ENCODE measurements at places on chromosomes 12 and 14.
A peak's percentile ranks its signal among the peaks of the same experiment; 100 is the strongest.

DNA sequence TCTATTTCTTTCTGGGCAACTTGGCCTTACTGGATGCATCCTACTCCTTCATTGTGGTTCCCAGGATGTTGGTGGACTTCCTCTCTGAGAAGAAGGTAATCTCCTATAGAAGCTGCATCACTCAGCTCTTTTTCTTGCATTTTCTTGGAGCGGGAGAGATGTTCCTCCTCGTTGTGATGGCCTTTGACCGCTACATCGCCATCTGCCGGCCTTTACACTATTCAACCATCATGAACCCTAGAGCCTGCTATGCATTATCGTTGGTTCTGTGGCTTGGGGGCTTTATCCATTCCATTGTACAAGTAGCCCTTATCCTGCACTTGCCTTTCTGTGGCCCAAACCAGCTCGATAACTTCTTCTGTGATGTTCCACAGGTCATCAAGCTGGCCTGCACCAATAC, 5.3 kb downstream of the OR4N5 start:
- DNase-seq = no peak

GRCh38 chr14:53701108-53701875, 255.3 kb downstream of the BMP4 start:
- no peak for DNase-seq

DNA sequence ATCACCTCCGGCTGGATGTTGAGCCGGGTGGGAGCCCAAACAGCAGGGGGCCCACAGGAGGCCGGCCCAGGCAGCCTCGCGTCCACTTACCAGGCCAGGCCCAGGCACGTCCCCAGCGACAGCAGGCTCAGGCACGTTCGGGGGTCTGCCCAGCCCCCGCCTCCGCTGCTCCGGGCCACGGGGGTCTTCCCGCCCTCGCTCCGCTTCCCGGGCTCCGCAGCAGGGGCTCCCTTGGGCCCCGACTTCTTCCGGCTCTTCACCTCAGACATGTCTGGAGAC, 216 bp downstream of the IKBIP start:
- peak; percentile 29 for DNase-seq

DNA sequence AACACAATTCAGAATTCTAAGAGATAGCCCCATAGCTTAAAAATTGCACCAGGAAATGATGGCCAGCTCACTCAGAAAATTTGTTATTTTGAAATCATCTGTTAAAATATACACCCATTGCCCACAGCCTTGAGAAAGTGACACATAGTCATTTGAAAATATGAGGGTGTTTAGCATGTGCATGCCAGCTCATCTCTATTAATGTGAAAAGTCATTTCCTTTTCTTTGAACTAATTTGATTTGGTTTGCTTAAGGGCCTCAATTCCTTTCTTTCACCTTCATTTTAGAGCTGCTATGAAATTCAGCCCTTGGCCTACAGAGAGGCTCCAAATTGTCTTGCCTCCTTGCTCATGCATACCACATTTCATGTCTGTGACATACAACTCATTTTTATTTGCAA, 241.4 kb downstream of the PHLDA1 start:
- no peak for DNase-seq

- peak; percentile 43 for DNase-seq
Observed at GRCh38 chr12:108302403-108303311, 36.5 kb downstream of the CMKLR1 start.

DNA sequence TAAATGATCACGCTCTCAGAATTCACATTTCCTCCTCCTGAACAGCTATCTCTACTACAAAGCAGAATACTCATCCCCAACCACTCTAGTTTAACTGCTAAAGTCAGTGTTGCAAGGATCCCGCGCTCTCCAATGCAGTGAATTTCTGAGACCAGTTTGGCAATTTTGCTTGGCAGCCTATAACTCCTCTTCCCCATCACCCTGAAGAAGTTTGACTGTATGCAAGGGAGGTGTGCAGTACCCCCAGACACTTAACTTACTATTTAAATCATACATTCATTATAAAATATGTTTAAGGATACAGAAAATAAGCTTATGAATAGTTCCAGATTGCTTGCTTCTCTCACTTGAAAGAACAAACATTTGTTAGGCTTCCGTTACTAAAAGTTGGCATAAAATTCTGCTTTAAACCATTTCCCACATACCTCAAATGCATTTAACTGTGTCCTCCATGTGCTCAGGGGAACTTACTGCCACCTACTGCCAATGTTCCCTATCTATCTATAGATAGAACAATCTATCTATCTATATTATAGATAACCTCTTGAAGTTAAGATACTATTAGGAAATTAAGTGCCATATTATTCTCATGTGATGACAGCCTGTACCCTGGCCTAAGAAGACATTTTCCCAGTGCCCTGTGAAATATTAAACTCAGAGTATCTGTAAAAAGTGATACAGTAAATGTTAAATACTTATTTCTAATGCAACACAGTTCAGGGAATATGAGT, 2.4 kb downstream of the LGR5 start:
- no peak for DNase-seq

- no peak for DNase-seq
Observed at GRCh38 chr12:123995023-123995748, 22.2 kb downstream of the ZNF664 start.

DNA sequence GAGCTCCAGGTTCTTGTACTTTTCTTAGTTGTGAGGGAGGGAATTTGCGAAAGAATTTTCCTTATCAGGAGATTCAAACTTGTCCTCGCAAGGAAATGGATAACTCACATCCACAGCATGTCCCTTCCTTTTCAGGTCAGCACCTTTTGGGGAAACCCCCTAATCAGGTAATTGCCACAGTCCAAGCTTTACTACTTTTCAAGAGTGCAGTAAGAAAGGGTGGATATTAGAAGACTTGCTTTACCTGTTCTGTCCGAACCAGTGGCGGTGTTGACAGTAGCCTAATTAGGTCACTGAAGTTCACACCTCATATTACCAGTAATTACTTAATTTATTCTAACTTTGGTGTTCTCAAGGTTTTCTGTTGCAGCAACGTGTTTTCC, 6.7 kb upstream of the C12orf50 start:
- peak; percentile 9 for DNase-seq

DNA sequence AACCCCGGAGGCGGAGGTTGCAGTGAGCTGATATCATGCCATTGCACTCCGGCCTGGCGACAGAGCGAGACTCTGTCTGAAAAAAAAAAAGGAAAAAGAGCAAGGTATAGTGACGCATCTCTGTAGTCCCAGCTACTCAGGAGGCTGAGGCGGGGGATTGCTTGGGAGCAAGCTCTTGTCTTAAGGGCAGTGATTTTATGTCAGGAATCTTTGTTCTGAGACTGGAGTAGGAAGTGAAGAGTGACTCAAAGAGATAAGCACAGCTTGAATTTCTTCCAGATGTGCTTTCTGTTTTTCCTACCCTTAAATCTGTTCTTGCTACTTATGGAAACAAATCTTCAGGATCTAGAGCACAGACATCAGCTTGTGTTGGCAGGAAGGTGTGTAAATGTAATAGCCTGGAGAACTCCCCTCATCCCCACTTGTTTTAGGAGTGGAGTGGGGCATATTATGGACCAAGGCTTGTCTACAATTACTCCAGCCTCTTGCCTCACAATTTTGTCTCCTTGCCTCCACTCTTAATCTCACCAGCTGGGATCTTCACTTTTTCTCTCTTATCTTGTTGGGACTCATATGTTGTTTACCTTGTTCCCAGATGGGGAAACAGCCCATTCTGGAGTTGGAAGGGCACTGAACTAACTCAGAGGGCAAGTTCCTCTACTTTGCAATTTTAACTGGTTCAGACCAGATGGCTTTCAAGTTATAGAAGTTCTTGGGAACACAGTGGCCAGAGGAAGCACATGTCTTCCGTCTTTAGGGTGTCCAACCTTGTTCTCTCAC, 7.5 kb downstream of the TMED2 start:
- no peak for DNase-seq

- DNase-seq = no peak
Observed at GRCh38 chr12:52246720-52247621, 13.9 kb downstream of the KRT7 start.

DNA sequence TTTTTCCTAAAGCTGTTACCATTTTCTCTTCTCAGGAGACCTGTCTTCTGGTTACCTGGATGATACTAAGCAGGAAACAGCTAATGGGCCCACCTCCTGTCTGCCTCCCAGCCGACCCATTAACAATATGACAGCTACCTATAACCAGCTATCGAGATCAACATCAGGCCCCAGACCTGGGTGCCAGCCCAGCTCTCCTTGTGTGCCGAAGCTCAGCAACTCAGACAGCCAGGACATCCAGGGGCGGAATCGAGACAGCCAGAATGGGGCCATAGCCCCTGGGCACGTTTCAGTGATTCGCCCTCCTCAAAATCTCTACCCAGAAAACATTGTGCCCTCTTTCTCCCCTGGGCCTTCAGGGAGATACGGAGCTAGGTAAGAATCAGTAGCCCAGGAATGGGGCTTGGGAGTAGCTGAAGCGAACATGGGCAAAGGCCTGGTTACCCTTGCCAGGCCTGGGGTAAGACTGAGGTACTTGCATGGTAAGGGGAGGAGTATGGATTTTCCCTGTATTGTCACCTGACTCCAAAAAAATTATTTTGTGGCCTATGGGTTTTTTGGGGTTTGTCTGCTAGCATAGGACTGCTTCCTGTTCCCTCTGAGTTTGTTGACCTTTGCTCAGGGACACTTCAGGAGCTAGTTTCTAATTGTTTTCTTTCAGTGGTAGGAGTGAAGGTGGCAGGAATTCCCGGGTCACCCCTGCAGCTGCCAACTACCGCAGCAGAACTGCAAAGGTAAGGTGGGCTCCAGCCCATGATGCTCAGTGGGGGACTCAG, 26.6 kb downstream of the TRAFD1 start:
- DNase-seq = no peak

DNA sequence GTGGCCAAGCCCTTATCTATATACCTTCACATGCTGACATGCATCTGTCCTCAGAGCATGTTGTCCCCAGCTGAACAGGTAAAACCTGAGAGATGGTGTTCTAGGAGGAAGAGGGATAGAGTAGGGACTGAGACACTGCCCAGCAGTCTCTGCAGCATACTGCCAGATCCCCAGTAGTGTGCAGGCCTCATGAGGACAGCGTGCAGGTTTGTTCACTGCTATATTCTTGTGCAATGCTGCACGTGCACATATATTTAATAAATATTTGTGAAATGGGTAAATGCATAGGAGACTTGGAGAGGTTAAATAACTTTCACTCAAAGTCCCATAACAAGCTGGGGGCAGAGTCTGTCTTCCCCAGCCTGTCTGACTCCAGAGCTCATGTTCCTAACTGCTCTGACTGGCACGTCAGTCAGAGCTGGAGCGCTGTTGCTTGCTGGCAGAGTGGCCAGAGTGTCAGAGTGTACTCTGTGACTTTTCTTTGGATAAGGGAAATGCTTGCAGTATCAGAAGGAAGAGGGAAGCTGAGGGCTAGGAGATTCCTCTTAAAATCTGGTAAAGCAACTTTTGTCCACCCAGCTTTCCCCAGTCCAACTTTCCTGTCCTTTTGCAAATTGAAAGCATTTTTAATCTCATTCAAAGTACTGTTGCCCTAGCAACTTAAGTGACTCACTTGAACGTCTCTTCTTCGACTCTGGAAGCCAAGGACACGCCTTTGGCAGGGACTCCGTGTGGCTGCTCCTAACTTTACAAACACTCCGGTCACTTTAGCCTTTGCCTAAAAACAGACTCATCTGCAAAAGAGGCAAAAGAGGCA, 14.9 kb upstream of the POLR3B start:
- DNase-seq = peak; percentile 54

DNA sequence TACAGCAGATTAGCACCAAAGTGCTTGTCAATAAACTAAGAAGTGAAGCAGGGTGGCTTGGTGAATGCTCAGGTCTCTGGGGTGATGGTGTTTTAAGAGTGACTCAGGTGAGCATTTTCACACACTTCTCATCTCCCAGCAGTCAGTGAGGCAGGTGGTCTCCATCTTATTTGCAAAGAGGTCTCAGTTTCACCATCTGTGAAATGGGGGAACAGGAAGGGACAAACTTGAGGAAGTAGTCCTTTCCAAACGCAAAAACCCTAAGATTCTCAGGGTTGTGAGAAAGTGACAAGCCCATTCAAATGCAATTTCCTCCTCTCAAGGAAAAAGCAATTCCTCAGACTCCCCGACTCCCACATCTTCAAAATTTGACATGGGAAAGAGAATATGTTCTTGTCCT, 54.1 kb downstream of the CMKLR1 start:
- no peak for DNase-seq

GRCh38 chr12:51973560-51973959, 22.1 kb downstream of the ACVR1B start:
- DNase-seq = no peak

GRCh38 chr12:93783832-93784231, 106.7 kb downstream of the CRADD start:
- DNase-seq = no peak

DNA sequence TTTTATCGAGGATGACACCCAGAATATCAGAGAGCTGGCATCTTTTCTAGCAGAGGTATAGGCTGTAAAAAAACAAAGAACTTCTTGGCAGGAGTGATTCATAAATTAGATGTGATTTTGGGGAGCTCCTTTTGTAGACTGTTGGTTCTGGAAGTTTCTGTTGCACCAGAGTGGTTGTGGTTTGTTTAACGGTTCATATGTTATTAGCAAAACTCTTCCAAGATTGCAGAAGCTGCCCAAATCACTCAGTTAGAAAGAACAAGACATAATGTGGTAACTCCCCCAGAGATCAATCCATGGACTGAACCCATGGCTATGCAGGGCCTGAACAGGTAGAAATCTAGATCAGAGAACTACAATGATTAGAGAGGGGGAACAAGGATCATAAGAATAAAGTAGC, 6.7 kb upstream of the RNASE10 start:
- DNase-seq = no peak

GRCh38 chr12:120783197-120783596, 57.6 kb downstream of the ACADS start:
- DNase-seq = no peak

GRCh38 chr14:63991833-63992232, 139.0 kb downstream of the SYNE2 start:
- DNase-seq = no peak

DNA sequence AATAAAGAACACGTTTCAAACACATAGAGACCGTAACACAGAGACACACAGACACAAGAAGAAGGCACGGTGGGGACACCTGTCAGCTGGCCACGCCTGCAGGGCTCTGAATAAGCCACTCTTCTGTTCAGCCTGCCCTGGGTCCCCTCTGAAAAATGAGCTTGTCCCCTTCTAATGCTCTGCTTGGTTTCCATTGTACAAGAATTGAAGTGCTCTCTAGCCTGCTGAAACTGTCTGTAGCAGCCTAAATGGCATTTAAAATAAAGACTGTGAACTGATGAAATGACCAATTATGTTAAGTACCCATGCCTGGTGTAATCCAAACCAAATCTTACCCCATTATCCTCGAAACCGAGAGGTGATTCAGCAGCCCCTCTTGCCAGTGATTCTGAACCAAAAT, 139.8 kb downstream of the FOXN3 start:
- DNase-seq = no peak
